Hepatic stellate cell (primary cell): ENCODE measurements at places on chromosomes 4 and X.

- no peak for DNase-seq
Observed at GRCh38 chrX:130952266-130953043, 49.4 kb upstream of the ENOX2 start.

- no peak for DNase-seq
Observed at GRCh38 chr4:128335541-128335940, 47.9 kb upstream of the PGRMC2 start.

DNA sequence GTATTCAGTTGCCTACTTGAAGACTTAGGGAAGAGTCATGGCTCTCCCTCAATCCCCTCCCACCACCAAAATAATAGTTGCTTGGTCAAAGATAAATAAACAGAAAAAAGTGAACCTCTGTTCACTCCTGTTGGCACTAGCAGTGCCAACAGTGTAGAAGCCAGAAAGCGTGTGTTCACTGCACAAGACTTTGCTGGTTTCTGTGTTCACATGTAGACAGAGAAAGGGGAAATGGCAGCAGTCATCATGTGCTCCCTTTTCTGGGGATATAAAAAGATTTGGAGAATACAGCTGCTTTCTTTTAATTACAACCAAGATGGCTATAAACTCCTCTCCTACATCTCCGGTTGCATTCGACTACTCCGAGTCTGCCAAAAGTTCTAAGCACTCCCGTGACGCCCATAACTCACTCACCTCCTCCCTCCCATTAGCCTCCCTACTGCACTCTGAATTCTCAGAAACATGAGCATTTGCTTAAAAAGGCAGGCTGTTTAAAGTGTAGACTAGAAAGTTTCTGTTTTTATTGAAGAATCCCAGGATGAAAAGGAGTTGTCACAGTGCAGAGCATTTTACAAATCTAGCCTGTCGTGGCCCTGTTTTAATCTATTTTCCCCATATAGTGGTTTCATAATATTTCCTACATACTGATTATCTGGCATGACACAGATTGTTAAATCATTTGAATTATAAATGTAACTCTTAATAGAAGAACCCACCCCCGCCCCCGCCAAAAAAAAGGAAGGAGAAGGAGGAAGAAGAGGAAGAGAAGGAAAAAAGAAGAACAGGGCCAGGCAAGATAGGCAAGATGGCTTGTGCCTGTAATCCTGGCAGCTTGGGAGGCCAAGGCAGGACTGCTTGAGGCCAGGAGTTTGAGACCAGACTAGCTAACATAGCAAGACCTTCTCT lies 16.7 kb downstream of the LGI2 start:
- DNase-seq, result no peak

- peak; percentile 33 for DNase-seq
Observed at GRCh38 chrX:8815460-8816065, 14.4 kb upstream of the FAM9A start.

DNA sequence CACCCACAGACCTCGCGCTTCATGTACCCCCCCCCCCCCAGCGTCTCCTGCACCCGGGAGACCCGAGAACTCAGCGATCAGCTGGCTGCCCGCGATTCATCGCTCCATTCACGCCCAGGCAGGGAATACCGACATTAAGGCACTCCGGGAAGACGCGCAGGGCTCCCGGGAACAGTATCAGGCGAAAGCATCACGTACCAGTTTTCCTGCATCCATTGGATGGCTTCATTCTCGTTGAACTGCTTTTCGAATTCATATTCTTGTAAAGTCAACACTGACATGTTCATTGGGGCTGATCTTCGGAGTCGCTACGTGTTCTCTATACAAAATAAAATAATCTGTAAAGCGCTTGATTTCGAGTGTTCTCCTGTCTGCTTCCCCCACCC lies 373 bp downstream of the ELOVL6 start:
- peak; percentile 41 for DNase-seq

DNA sequence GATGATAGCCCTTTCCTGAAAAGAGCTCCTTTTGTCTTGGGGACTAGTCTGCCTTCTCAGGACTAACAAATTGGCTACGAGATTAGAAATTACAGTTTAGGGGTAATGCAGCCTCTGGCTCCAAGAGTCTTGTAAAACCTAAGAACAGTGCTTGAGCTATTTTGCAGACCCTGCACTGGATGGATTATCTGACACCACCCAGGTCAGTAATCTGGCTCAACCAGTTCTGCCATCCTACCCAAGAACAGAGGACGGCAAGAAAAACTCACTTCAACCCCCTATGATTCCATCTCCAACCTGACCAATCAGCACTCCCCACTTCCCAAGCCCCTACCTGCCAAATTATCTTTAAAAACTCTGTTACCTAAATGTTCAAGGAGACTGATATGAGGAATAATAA lies 225.1 kb downstream of the FAM47A start:
- DNase-seq, result no peak

GRCh38 chr4:132982151-132982550 lies 166.9 kb upstream of the PCDH10 start:
- no peak for DNase-seq

- DNase-seq, result no peak
Observed at GRCh38 chr4:24664956-24665355, 80.6 kb upstream of the DHX15 start.

DNA sequence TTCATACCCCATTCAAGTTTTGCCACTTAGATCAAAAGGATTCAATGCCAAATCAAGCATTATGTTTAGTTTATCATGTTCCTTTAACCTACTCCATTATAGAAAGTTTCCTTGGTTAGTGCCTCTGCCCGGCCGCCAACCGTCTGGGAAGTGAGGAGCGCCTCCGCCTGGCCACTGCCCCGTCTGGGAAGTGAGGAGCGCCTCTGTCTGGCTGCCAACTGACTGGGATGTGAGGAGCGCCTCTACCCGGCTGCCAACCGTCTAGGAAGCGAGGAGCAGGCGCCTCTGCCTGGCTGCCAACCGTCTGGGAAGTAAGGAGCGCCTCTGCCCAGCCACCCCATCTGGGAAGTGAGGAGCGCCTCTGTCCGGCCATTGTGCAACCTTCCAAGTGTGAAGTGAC lies 36.3 kb upstream of the PDGFRA start:
- DNase-seq, result no peak

DNA sequence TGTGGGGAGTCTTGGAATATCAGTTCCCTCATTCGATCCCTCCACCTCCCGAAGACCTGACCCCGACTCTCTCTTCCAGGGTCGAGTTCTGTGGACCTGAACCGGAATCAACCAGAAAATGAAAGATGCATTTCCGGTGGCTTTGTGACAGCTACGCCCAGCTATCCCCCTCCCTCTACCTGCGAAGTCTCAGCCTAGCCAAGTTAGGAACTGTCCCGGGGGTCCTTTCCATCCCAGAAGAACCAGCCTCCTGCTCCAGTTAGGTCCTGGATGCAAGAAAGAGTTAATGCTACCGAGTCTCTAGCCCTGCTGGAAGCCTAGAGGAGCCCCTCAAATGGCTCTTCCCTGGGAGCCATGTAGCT lies 13.4 kb upstream of the ETDC start:
- DNase-seq, result no peak

DNA sequence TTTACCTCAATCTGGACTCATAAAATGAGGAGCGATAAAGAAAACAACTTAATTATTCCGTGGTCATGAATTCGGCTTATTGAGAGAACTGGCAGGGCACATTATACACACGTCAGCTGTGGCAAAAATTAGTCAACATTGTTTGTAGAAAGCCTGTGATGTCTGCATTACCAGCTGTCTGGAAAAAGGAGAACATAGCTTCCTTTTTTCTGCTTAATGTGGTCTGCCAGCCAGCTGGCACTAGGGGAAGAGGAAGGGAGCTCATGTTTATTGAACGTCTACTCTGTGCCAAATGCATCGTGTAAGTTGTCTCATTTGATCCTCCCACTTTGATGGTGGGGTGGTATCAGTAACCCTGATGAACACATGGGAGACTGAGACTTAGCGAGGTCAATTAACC lies 367.6 kb downstream of the ARHGAP24 start:
- DNase-seq, result no peak

- DNase-seq, result no peak
Observed at GRCh38 chrX:147950352-147950751, 30.8 kb upstream of the FMR1NB start.

- peak; percentile 7 for DNase-seq
Observed at GRCh38 chr4:181957088-181957487, 286.1 kb upstream of the TENM3 start.

- no peak for DNase-seq
Observed at GRCh38 chr4:109592367-109592766, 32.3 kb downstream of the MCUB start.

GRCh38 chr4:148259841-148260240 lies 182.4 kb downstream of the NR3C2 start:
- DNase-seq, result no peak

DNA sequence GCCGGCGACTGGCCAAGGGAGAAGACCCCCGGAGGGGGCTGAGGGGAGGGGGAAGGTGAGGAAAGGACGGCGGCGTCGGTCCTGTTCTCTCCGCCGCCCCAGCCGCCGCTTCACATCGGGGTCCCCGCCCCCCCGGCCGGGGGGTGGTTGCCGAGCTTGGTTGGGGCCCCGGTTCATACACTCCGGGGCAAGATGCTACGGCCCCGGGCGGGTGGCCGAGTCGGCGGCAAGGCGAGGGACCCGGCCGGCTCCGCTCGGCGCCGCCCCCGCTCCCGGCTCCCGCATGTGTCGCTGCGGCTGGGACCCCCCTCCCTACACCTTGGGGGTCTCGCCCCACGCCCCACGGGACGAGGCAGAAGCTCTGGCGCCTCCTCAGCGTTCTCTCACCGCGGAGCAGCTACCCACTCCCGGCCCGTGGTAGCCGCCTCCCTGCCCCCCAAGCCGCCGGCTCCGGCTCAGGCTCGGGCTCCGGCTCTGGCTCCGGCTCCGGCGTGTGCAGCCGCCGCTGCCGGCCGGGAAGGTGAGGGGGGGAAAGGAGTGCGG lies 461 bp downstream of the FBXW7 start:
- peak; percentile 24 for DNase-seq

GRCh38 chr4:176781739-176782100 lies 11.0 kb downstream of the VEGFC start:
- no peak for DNase-seq

- DNase-seq, result no peak
Observed at GRCh38 chrX:40188573-40189417, 91.0 kb upstream of the BCOR start.
